ENCODE measurements at places on chromosomes 3 and 15. TPM values are rescaled to one million over a fixed set of nuclear protein-coding genes. Genes with fewer than 3 reads are reported as not detected.

- DNase-seq = no peak
Observed at GRCh38 chr3:188658606-188659005, 504.6 kb downstream of the LPP start.

DNA sequence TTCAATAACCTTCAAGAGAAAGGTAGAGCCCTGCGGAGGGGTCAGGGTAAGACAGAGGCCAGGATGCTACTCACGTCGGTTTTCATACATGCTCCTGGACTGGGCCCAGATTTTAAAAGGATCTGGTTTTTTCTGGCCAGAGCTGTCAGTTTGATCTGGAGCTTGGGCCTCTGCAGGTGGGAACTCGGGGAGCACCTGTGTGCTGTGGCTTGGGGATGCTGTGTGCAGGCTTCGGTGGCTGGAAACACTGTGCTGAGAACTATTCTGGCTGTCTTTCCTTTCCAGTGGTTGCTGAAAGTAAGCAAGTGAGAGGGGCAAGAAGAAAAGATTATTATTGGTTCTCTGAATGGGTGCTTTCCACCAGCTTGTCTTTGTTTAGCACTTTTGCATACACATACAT lies 647.6 kb downstream of the MAGI1 start:
- no peak for DNase-seq

- peak; percentile 29 for DNase-seq
Observed at GRCh38 chr15:56869573-56869972, 48.9 kb upstream of the TCF12 start.

GRCh38 chr3:18499301-18499700 lies 74.2 kb upstream of the SATB1 start:
- DNase-seq = no peak

DNA sequence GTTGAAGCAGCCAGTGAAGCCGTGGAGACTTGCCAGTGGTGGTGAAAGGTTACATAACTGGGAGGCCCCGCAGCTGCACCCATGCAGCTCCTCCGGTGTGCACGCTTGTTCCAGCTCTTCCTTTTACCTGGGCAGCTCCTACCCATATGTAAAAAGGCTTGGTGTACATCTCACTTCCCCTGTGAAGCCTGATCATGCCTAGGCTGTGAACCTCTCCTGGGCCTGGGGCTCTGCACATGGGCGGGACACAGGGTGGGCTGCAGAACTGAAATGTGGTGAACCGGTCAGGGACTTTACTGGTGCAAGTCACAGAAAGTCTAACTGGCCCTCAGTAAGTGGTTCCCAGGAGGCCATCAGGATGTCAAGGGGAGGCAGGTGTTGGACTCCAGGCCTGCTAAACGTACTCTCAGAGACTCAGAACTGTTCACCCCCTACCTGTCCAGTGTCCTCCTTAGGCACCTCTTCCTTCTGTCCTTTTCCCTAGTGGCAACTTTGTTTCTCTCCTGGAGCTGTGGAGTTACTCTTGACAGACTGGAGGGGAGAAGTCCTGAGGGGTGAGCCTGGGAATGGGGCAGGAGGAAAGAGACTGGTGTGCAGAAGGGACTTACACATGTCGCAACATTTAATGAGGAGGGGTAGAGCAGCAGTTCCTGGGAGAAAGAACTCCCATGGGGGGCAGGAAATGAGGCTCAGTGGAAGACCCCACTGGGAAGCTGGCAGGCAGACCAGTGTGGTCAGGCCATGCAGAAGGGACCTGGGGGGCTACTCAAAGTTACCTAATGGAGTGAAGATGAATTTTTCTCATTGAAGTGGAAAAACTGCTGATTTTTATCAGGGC lies 148.1 kb downstream of the EEFSEC start:
- DNase-seq = no peak

DNA sequence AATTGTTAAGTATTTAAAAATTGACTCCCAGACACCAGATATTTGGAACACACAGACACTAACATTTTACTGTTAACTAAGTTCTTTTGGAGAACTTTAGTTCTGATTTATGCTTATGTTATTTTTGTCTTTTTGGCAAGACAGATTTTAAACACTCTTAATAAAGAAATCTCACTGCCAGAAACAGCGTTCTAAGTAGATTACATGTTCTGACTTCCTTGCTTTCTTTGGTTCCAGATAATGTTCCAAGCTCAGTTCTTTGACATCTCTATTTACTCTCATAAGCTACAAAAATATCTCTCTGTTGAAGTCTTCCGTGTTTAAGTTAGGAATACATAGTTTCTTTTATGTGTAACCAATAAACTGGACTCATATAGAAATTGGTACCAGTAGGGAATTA lies 1699.6 kb downstream of the OTOL1 start:
- no peak for DNase-seq

- peak; percentile 21 for DNase-seq
Observed at GRCh38 chr3:138331143-138331894, 1.7 kb upstream of the NME9 start.

- no peak for DNase-seq
Observed at GRCh38 chr15:76065245-76065644, 5.5 kb downstream of the TMEM266 start.

DNA sequence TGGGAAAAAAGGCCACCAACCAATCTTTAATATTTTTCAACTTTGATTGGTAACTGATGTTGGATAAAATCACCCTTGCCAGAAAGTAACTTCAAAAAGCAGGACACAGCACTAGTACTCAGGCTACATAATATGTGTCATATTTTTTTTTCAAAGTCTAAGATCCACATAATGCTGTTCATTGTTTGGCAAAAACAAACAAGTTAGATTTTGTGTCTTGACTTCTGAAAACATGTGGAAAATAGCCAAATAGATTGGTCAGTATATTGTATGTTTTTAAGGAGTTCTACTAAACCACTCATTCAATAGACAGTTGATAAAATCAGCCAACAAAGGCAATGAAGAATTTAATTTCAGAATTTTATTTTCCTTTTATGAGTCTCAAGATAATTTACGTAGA lies 111.7 kb upstream of the CCDC54 start:
- no peak for DNase-seq

- DNase-seq = peak; percentile 74
Observed at GRCh38 chr15:29924750-29925149, 102.5 kb upstream of the TJP1 start.

GRCh38 chr3:37181756-37182155 lies 7.4 kb upstream of the LRRFIP2 start:
- DNase-seq = peak; percentile 64

DNA sequence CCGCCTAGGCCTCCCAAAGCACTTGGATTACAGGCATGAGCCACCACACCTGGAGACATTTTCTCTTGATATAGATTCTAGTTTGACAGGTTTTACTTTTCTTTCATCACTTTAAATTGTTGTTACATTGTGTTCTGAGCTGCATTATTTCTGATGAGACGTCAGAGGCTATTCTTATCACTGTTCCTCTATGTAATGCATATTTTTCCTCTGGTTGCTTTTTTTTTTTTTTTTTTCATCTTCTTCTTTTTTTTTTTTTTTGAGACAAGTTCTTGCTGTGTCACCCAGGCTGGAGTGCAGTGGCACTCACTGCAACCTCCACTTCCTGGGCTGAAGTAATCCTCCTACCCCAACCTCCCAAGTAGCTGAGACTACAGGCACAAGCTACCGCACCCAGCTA lies 41.2 kb downstream of the TRA2B start:
- no peak for DNase-seq

DNA sequence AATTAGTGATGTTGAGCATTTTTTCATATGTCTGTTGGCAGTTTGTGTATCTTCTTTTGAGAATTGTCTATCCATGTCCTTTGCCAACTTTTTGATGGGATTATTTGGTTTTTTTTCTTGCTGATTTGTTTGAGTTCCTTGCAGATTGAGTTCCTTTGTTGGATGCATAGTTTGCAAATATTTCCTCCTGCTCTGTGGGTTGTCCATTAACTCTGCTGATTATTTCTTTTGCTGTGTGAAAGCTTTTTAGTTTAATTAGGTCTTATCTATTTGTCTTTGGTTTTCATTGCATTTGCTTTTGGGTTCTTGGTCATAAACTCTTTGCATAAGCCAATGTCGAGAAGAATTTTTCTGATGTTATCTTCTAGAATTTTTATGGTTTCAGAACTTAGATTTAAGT lies 414.6 kb downstream of the EPHA6 start:
- no peak for DNase-seq

GRCh38 chr3:68787106-68787626 lies 145.2 kb downstream of the TAFA4 start:
- DNase-seq = no peak

DNA sequence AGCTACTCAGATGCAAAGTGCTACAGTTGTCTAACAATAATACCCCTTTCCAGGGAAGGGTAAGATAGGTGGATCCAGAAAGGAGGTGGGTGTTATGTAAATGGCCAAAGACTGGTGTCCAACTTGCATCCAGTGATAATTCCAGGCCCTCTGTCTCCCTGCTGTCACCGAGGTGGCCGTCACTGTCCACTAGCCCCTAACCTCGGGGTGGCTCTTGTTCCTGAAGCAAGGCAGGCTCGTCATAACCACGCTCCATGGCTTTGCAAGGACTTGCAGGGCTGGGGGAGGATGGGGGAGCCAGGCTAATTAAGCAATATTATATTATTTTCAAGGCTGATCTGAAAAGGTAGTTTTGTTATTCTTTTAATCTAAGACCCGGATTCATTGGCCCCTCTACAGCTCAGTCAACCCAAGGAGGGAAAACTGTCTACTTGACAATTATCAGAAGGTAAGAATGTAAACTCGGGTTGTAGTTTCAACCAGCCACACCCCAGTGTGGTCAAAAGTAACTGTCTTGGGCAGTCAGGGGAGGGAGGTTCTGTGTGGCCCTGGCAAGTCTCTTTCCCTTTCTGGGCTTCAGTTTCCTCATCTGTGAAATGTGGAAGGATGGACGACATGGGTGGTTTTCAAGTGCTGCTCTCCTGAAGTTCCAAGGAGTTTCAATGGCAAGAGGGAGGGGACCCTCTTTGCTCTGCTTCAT lies 220.1 kb upstream of the BHLHE40 start:
- DNase-seq = no peak

GRCh38 chr3:193945143-193945542 lies 190.8 kb upstream of the HES1 start:
- no peak for DNase-seq

GRCh38 chr3:130969621-130970020 lies 57.0 kb downstream of the ASTE1 start:
- DNase-seq = no peak

DNA sequence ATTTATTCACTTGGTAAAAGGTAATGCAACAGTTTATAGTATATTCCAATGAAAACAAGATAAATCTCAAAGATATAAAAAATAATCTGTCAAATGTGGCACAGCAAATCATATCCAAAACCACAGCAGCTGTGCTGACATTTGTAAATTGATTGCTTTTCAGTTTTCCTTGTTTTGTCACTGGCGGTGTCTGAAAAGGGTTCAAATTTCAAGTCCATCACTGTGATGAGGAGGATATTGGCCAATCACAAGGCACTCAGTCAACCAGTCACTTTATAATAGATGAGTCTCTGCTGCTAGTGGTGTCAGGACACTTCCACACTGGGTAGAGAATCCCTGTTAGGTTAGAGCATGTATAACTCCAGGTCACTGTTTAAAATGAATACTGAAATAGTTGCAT lies 154.8 kb downstream of the SLC9A9 start:
- no peak for DNase-seq

- no peak for DNase-seq
Observed at GRCh38 chr3:153093629-153094028, 68.4 kb upstream of the RAP2B start.

DNA sequence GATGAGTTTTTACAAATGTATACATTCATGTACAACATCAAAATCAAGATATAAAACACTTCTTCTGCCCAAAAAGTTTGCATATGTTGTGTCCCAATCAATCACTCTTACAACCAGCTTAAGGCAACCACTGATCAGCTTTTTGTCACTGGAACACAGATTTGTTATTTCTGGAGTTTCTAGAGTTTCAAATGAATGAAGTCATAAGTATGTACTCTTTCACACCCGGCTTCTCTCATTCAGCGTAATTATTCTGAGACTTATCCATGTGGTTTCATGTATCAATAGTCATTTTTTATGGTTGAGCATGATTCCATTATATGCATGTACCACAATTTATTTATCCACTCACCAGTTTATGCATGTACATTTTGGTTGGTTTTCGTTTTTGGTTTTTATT lies 53.0 kb upstream of the CORO2B start:
- no peak for DNase-seq

DNA sequence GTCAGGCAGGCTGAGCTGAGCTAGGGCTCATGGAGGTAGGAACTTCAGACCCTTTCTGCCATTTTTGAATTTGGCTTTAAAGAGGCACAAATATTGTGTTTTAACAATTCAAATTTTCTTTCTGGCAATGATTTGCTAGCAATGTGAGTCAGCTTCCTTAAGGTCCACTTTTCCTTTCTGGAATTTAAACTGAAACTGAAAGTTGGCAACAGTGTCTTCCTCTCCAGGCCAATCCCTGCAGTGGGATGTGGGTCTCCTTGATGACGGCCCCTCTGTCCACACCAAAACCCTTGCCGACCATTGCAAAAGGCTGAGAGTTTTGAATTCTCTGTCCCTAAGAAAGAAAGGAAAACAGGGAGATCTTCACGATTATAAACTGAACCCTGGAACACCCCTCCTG lies 27.1 kb downstream of the RPSA start:
- peak; percentile 70 for DNase-seq

GRCh38 chr3:167901138-167901537 lies 165.6 kb downstream of the SERPINI1 start:
- no peak for DNase-seq

DNA sequence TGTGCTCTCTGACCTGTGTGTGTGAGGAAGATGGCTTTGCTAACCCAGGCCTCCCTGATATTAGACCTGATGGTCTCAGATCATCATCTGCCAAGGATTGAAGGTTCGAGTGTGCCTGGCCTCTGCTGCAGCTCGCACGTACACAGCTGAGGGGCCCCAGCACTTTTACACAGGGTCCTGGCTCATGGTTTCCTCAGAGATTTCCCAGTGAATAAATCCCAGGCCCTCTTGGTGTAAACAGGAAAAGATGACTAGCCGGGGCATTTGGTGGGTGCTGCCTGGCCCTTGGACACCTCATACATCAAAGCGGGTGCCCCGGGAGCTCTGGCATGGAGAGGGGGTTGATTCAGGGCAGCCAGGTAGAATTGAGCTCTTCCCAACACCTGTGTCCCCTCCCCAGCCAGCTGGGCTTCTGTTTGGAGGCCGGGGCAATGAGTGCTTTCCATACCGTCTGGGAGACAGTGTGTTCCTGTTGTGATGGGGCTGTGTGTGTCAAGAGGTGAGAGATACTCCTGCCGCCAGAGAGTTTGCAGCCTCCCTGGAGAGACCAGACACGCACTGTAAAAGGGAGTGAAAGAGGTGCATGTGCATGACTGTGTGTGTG lies 72.5 kb upstream of the TLE3 start:
- no peak for DNase-seq

- no peak for DNase-seq
Observed at GRCh38 chr3:30059240-30059639, 547.2 kb upstream of the TGFBR2 start.

The ZIC4 gene
- total RNA-seq = 0.10 TPM

The GPR160 gene
- 0.24 TPM for total RNA-seq

The SPTBN5 gene
- 1.7 TPM for total RNA-seq

The MAP1A gene
- 1.6 TPM for total RNA-seq

The ZNF662 gene
- total RNA-seq = 0.29 TPM

The DLG1 gene
- 97.2 TPM for total RNA-seq

The UBAP1L gene
- 0.12 TPM for total RNA-seq

The PCOLCE2 gene
- total RNA-seq = 2.8 TPM

The DCBLD2 gene
- 306 TPM for total RNA-seq

The SNUPN gene
- total RNA-seq = 33.2 TPM

The CCDC174 gene
- 10.8 TPM for total RNA-seq

The P2RY14 gene
- total RNA-seq = not detected

The ANKRD63 gene
- not detected for total RNA-seq

The ZPLD1 gene
- total RNA-seq = not detected

The SH3GL3 gene
- 0.24 TPM for total RNA-seq

The ANKRD34C gene
- not detected for total RNA-seq

The DAZL gene
- total RNA-seq = not detected
